ENCODE measurements at places on chromosomes 2 and 18.

- DNase-seq: no peak
These were observed 68.2 kb downstream of the ZSWIM2 start for GRCh38 chr2:186780701-186781316.

- DNase-seq: no peak
These were observed 114.9 kb downstream of the SPP2 start for GRCh38 chr2:234165421-234165820.

DNA sequence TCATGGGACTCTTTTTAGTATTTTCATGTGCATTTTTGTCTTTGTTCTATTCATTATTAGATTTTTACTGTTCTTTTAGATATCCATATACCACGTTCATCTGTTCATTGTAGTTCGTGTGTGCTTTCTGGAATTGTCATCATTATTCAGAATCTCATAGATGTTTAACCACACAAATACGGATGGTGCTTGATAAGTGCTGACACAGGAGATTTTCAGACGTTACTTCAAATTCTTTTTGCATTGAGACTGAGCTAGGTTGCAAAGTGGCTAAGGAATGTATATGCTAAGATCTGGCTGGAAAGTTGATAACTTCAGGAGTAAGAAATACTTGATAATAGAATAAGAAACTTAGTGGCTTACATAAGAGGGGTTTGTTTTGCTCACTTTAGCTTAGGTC is 153.6 kb downstream of the CTNNA2 start:
- no peak for DNase-seq

GRCh38 chr2:46270384-46270783 is 26.8 kb upstream of the EPAS1 start:
- no peak for DNase-seq

DNA sequence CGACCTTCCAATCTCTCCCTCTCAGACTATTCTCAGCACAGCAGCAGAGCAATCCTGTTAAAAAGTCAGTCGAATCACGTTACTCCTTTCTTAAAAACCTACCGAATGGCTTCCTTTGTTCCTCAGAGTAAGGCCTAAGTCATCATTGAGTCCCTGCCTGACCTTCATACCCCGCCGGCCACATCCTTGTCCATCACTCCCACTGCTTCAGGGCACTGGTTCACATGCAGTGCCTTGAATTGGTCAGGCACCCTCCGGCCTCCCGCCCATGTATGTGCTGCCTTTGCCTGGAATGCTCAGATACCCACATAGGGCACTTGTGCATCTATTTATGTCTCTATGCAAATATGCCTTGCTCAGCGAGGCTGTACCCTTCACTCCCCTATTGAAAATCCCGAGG is 206.4 kb downstream of the DLGAP1 start:
- DNase-seq: no peak

GRCh38 chr2:226916669-226917068 is 80.8 kb downstream of the RHBDD1 start:
- DNase-seq: no peak

- DNase-seq: no peak
These were observed 35.2 kb downstream of the TMEM163 start for GRCh38 chr2:134683561-134684112.

DNA sequence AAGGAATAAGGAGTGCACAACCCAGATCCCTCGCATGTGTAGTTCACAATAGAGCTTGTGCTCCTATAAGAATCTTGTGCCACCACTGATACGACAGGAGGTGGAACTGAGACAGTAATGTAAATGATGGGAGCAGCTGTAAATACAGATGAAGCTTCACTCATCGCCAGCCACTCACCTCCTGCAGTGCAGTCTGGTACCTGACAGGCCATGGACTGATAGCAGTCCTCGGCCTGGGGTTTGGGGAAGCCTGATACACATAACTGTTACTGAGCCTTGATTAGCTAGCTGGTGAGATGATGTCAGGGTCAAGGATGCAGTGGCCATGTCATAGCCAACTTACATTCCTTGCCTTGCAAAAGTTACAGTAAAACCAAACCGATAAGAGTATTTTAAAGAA is 376.6 kb downstream of the NBAS start:
- DNase-seq: no peak

DNA sequence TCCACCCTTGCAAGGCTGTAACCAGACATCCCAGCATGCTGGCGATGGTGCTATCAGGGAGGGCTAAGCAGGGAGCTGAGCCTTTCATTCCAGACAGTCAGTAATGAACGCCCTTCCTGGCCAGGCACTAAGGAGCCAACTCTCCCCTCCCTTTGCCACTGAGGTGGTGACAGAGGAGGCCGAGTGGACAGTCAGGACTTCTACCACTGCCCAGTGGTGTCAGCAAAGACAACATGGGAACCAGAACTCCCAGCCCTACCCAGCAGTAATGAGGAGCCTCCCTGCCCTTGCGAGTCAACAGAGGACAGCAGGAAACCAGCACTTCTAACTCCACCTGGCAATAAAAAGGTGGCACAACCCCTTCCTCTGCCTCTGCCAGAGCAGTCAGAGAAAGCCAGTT is 68.6 kb downstream of the ZAP70 start:
- DNase-seq: no peak
